ENCODE measurements at places on chromosomes 11 and 22.

GRCh38 chr11:7512525-7513233 lies 1.1 kb upstream of the PPFIBP2 start:
- no peak for DNase-seq

DNA sequence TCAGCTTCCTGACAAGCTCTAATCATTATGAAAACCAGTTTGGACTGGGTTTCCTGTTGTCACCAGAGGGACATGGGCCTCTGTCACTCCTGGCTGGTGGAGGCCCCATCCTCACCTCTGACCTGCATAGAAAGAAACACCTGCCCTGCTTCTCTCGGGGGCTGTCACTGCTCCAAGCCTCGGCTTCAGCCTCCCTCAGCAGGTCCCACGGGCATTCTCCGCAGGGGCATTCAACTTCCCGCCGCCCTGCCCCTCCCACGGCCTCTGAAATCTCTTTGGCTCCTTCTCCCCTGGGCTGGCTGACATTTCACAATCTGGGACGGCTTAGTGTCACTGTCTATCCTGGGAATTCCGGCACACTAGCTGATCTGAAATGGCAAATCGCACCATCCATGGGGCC lies 257.9 kb downstream of the CTTN start:
- DNase-seq = peak; percentile 35

DNA sequence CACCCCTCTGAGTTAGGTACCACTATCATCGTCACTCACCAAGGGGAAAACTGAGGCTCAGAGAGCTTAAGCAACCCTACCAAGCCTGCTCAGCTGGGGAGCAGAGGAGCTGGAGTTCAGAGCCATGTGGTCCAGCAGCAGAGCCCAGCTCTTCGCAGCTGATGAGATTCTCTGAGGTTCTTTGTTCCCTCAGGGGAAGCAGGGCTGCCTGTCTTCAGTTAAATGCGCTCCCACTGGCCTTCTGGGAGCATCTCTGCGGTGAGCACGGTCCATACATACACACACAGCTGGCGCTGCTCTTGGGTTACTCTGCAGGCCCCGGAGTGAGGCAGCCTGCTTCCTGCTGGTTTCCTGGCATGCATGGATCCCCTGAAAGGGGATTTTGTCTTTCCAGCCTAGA lies 5.2 kb upstream of the PTGDR2 start:
- DNase-seq = peak; percentile 23

- DNase-seq = no peak
Measured at GRCh38 chr22:26781596-26781995, 124.2 kb downstream of the MIAT start.

DNA sequence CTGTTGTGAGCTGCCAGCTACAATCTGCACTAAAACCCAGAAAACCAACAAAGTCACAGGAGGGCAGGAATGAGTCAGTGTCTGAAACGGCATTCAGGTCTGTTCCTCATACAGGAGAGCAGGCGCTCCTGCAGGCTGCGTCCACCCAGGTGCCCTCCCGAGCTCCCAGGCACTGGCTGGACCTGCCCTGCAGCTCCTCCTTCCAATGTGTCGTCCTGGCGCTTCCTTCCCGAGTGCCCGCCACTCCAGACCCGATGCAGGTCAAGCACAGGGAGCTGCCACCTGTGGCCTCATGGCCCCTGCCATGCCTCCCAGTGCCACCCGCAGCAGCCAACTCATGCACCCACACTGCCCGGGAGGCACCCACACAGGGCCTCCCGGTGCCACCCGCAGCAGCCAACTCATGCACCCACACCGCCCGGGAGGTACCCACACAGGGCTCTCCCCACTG lies 12.0 kb downstream of the BRD1 start:
- no peak for DNase-seq

DNA sequence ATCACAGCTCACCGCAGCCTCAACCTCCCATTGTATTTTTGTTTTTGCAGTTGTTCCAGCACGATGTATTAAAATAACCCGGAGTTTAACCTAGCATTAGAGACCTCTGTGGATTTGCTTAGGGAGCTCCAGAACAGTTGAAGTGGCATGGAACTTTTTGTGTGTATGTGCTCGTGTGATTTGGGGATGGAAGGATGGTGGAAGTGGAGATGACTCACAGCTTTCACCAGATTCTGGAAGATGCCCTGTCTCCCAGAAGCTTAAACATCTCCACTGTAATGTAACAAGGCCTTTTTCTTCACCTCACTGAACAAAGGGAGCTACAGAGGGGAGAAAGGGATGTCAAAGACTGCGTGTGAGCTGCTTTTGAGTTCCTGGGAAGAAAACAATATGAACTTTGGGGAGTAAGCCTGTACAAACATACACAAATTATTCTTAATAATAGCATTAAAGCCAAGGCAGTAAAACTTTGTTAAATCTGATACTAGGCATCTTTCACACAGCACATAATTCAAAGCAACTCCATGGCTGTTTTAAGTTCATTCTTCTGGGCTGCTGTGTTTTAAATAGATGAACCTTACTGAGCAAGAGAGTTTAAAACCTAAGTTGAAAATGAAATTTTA lies 226.4 kb downstream of the ADAMTS15 start:
- no peak for DNase-seq

DNA sequence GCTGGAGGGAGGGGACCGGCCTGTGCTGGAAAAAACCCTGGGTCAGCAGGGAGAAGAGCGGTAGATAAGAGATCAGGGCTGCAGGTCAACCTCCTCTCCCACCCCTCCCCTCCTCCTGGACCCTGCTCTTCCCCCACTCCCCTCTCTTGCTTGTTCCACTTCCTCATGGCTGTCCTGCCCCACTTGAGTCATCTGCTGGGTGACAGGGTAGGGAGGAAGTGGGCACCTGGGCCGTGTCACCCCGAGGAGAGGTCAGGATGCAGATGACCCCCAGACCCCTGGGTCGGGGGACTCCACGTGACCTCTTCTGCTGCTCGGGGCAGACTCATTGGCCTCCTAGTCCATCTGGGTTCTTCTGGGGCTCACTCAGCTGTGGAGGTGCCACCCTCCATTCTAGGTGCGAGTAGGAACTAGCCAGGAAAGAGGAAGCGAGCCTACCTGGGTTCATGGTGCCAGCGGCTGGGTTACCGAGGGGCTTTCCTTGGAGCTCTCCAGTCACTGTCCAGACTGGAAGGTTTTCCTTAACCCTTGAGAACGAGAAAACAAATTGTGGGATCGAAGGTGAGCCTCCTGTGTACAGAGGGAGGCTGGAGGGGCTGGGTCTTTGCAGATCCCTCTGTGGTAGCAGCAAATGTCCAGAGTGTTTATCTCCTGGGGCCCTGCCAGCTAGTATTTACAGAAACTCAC lies 6.5 kb downstream of the APOL2 start:
- no peak for DNase-seq

DNA sequence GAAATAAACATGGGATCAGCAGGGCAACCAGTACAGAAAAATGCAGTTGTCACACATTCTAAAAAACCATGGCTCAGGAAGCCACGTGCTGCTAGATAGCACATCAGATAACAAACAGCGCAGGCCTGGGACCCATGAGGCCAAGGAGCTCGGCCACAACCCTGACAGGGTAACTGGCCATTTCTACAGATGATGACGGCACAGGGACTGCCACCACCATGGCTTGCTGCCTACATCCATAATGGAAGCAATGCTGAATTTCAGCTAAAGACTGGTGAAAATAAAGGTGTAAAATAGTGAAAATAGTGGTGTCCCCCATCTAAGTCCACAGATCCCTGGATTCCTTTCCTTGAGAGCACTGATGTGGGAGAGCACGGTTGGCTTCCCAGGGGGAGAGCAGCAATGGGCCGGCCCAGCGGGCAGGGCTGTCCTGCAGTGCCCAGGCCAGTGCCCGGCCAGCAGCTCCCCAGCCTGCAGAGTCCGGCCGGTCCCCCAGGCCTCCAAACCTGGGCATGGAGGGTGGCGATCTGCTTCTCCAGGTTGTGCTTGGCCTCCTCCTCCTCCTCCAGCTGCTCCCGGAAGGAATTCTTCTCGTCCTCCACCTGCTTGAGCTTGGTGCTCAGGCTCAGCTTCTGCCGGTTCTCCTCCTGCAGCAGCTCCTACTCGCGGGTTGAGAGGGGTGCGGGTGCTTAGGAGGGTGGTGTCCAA lies 40.0 kb downstream of the APOL1 start:
- no peak for DNase-seq

DNA sequence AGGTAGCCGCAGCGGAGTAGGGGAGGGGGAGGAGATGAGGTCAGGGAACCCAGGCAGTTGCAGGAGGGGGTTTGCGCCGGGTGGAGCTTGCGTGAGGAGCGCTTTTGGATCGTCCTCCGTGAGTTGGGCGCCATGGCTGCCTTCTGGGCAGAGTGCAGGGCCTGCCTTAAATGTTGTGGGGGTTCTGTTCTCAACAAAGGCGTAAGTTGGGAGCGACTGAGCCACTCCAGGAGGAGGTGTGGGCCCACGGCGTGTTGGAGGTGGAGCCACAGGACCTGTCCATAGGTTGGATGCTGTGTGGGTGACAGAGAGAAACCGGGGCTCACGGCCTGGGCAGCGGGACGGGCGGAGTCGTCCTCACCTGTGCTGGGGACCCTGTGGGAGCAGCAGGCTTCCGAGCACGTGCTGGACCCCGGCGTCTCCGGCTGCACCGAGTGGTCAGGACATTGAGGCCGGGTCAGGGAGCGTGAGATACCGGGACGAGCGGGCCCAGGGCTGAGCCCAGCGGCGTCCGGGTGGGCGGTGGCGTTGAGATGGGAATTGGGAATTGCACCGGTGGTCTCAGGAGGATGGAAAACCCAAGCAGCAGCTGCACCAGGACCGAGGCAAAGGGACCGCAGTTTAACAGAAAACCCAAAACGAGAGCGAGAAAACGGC lies 977 bp upstream of the PGGHG start:
- DNase-seq = no peak

DNA sequence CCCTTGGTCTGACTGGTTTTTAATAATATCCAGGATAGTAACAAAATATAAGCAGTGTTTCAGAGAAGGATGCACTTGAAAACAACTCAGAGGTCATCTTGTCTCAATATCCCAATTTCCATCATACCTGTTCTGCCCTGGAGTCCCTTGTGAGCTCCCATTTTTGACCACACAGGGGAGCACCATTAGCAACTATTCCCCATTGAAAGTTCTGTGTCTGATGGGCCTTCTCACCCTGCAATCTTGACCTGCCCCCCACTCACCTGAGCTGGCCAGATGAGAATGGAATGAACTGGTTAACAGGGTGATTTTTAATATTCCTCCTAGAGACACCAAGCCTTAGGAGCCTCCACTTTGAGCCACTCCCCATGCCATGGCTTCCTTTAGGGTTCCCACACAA lies 3.8 kb upstream of the CAPN5 start:
- DNase-seq = no peak

DNA sequence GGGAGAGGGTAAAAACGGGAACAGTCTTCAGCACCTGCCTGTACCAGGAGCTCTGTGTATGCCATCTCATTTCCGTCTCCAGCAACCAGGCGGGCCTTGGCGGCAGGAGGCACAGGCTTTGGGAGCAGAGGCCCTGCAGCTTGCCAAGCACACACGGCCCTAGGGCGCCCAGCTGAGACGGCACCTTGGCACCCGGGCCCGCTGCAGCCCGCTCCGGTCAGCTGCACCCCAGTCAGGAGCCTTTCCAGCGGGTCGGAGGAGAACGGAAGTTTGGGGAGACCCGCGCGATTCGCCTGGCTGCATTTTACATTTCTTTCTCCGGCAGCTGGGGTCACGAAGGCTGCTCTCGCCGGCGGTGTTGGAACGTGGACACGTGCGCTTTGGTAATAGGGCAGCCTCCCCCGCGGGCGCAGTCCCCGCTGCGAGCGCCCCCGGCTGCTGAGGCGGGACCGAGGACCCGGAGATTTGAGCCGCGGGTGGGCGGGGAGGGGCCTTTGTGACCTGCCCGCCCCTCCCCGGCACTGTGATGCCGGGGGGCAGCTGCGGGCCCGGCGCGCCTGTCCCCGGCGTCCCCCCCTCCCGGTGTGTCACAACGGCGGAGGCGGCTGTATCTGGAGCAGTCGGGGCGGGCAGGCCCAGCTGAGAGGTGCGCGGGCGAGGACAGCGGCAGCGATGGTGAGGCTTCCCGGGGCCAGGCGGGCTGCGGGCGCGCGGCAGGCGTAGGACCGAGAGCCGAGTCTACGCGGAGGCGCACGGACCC lies at the start of gene TUBA8:
TSS of gene TUBA8 (plus strand) at position 616 of the 760 bp plus-strand sequence. CDS start at position 673, 57 bp downstream.
- DNase-seq = peak; percentile 79

DNA sequence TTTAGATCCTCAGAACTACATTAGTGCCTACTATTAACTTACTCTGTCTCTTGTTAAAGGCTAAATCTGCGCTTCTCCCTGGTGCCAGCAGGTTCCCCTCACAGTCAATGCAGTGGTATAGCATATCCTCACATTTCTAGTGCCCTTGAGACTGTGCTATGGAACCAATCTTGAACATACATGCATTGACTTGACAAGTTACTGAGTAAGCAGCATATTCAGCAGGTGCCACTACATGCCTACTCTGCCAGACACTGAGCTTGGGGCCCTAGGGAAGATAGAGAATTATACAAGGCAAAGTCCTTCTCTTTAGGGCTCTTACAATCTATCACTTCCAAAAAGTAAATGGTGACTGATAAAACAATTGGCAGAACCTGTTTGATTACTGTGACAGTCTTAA lies 3.2 kb downstream of the FUT4 start:
- no peak for DNase-seq

GRCh38 chr11:61004180-61004611 lies 32.7 kb downstream of the CD6 start:
- DNase-seq = peak; percentile 44

DNA sequence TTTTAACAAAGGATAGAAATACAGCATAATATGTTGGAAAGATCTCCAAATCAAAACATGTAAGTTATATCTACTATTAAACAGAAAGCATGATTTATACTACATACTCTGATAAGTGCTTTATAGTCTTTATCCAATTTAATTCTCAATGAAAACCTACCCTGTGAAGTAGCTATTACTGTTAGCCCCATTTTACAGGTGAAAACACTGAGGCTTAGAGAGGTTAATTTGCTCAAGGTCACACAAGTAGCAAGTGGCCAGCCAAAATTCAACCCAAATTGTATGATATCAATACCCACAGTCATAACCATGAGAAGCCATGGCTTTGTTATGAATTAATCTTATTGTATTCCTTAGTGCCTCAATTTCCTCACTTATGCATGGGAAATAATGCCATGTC lies 675 bp upstream of the OR5AN1 start:
- no peak for DNase-seq

GRCh38 chr11:61967116-61967923 lies at the start of gene FTH1:
Gene FTH1 (minus strand): TSS chr11:61967634. CDS start chr11:61967425, 209 bp downstream.
- peak; percentile 92 for DNase-seq
